ENCODE measurements at places on chromosomes 16 and 17.

GRCh38 chr17:6350806-6351205, 84.1 kb downstream of the AIPL1 start:
- no peak for DNase-seq

DNA sequence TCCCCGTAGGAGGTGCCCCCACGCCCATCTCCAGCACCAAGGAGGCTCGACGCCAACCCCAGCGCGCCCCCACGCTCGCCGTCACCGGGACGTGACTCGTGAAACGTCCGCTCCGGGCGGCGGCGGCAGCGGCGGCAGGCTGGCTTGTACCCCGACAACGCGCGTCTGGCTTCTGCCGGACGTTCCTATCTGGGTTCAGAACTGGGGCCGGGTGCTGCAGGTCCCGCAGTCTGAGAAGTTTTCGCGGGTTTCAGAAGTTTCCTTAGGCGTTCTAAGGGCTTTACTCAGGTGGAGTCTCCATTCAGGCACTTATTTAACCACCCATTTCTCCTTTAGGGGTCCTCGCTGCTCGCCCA, 672 bp upstream of the ALKBH5 start:
- peak; percentile 71 for DNase-seq

- DNase-seq: no peak
These were observed 108.6 kb downstream of the XYLT1 start for GRCh38 chr16:17362183-17362582.

GRCh38 chr17:81299846-81300585, 4.9 kb upstream of the SLC38A10 start:
- no peak for DNase-seq

DNA sequence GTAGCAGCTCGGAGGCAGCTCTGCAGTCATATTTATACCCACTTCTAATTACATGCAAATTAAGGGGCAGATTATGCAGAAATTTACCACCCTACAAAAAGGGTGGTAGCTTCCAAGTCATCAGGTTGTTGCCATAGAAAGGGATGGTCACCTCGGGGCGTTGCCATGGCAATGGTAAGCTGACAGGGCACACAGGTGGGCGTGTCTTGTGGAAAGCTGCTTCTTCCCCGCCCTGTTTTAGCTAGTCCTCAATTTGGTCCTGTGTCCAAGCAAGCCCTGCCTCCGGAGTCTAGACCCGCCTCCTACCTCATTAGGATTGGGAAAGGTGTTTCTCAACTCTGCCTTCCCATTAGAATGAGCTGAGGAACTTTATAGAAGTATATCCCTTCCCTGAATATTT, 98.7 kb downstream of the HS3ST2 start:
- no peak for DNase-seq

DNA sequence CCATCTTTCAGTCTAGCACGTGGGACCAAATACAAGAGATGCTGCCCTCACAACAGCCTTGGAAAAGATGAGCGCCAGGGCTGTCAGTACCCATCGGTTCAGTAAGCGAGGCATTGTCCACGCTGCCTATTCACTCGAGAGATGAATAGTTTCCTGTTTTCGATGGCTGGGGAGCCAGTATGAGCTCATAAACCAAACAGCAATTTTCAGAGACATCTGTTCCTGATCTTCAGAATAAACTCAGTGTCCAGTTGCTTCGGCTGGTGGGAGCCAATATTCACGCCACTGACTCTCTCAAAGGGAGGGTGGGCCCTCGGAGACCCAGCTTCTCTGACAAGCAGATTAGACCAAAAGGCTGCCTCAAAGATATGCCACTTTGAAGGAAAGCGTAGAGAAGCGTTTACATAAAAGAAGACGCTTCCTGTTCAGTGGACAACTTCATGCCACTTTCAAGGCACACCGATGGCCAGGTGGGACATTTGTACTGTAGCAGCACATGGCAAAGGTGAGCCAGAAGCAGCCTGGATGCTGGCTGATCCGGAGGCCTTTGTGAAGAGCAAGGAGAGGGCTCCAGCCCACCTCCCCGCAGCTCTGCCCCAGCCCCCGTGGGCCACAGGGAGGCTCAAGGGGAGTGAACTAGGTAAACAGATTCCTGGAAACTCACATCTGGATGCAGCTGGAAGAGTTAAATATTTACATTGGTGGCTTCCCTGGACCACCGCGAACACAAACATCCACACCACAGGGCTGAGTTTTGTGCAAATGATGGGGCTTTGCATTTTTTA, 6.0 kb downstream of the TIMM22 start:
- no peak for DNase-seq

- DNase-seq: no peak
These were observed 42.3 kb downstream of the CRLF3 start for GRCh38 chr17:30782206-30782605.

- no peak for DNase-seq
These were observed 14.3 kb upstream of the NUBP1 start for GRCh38 chr16:10729104-10730048.

GRCh38 chr17:409308-409847, 56.8 kb upstream of the RPH3AL start:
- no peak for DNase-seq

DNA sequence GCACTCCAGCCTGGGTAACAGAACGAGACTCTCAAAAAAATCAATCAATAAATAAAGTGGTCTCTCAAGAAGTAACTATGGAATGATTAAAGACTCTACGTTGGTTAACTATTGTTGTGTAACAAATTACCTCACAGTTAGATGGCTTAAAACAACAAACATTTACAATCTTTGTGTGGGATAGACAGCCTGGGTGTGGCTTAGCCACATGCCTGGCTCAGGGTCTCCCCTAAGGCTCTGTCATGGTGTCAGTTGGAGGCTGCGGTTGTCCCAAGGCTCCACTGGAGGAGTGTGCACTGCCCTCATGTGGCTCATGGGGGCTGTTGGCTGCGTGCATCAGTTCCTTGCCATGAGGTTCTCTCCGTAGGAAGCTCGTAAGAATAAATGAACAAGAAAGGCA, 294.5 kb downstream of the SNX29 start:
- no peak for DNase-seq

- DNase-seq: no peak
These were observed 43.4 kb downstream of the ZNF18 start for GRCh38 chr17:11953924-11954323.

GRCh38 chr16:81939164-81940056, 71.9 kb downstream of the SDR42E1 start:
- no peak for DNase-seq

DNA sequence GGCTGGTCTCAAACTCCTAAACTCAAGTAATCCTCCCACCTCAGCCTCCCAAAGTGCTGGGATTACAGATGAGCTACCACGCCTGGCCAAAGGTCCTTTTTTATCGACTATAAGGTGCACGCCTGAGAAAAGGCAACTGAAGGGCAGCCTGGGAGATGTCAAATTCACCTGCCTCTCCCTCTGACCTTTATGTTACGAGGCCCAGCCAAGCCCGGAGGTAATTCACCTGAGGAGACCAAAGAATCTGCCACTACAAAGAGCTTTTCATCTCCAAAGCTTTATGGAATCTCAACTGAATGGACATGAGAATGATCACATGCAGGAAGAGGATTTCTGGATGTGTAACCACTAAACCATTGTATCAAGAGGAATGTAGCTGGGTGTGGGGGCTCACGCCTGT, 37.2 kb downstream of the LYRM1 start:
- DNase-seq: no peak

DNA sequence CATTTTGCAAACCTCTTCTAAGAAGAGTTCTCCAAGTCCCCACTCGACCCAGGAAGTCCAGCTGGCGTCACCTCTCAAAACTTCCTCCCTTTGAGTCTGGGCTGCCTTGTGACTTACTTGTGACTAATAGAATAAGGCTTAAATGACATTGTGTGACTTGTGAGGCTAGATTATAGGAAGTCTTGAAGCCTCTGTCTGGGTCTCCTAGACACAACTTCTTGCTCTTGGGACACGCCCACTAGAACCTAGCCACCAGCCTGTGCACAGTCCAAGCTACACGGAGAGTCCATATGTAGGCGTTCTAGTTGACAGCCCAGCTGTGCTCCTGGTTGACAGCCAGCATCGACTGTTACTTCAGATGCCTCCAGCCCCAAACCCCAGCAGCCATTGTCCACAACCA, 66.7 kb upstream of the TANC2 start:
- no peak for DNase-seq

DNA sequence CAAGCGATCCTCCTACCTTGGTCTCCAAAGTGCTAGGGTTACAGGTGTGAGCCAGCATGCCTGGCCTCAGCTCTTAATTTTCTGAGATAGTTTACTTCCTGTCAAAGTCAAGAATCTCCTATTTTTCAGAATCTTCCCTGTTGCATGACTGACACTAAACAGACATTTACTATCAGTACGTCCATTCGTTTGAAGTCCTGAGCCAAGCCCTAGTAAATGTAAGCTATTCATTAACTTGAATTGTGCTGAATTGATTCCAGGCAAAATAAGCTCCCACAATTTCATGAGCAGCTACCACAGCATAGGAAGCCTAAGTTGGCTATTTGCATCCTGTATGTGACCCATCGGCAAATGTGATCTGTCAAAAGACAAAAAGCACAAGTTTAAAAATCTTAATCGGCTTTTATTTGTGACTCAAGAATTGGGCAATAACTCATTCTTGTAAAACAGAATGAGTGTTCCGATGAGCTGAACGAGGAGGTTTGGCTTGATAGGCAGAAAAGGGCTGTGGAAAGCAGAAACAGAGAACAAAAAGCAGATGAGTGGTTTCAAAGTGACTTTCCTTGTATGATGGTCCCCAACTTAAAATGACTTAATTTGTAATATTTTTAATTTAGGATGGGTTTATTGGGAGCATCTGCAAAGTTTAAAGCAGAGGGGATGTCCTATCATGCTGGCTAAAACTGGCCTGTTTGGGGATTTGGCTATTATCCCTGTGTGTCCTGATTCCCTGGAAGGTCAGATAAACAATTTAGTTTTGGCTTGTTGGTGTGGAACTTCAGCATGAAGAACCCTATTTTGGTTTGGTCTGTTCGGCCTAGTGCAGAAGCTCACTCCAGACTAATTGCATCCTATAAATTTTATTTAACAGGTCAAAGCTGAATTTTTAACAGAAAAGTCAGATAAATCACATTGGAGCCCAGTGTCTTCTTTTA, 14.2 kb downstream of the RNF112 start:
- no peak for DNase-seq

- no peak for DNase-seq
These were observed 7.3 kb upstream of the METRNL start for GRCh38 chr17:83071966-83072562.

- DNase-seq: no peak
These were observed 13.2 kb upstream of the NAGLU start for GRCh38 chr17:42522798-42523278.

DNA sequence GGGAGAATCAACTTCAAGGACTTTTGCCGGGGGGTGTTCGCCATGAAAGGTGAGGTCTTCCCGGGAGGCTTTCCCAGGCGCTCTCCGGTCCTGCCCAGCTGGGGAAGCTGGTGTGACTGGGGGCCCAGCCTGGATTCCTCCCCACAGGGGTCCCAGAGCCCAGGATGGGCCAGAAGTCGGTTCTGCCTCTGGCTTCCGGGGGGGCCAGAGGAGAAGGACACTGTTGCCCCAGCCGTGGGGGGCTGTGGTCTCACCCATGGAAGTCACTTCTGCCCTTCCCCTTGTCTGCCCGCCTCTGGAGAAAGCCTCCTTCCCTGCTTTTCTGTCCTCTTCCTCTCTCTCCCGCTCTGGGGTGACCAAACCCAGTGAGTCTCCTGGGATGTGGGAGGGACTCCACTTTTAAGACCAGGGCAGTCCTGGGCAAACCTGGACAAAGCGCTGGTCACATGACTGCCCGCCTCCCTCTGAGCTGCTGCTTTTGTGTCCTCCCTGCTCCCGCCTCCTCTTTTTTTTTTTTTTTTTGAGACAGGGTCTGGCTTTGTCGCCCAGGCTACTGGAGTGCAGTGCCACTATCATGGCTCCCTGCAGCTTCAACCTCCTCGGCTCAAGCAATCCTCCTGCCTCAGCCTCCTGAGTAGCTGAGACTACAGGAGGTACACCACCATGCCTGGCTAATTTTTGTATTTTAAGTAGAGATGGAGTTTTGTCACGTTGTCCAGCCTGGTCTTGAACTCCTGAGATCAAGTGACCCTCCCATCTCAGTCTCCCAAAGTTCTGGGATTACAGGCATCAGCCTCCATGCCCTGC, 40.6 kb downstream of the RAB11FIP4 start:
- DNase-seq: no peak

- DNase-seq: no peak
These were observed 6.3 kb upstream of the ERCC4 start for GRCh38 chr16:13913374-13914292.

DNA sequence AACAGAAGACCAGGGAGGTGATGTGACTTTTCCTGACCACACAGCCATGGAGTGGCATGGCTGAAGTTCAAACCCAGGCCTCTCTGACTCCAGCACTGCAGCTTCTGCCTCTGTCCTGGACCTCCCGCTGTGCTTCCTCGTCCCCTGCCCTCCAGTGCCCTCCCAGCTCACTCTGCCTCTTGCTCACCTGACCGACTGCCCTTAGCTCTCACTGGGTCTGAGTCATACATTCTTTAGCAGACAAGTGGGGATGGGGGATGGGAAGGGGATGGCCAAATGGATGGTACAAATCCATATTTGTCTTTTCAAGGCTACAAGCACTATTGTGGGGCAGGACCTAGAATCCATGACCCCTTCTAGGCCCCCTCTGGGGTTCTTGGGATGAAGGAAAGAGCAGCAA, 33.0 kb downstream of the PITPNM3 start:
- no peak for DNase-seq

DNA sequence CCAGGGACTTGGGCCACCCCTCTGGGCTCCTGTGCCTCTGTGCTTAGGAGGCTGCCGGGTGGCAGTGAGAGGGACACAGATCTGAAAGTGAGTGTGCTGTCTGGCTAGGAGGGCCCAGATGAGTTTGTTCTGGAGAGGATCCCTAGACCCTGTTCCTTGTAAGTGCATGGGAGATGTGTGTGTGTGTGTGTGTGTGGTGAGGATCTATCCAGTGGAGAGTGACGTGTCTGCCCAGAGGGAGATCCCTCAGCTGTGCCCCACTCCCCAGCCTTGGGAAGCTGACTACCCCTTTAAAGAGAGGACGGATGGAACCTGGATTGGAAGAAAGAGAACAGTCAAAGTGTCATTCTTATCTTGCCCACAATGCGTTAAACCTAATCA, 25.5 kb upstream of the CDC42EP4 start:
- no peak for DNase-seq

GRCh38 chr17:37026531-37026869, 77.7 kb downstream of the AATF start:
- DNase-seq: no peak

- no peak for DNase-seq
These were observed 23.6 kb downstream of the METTL22 start for GRCh38 chr16:8645141-8645521.

DNA sequence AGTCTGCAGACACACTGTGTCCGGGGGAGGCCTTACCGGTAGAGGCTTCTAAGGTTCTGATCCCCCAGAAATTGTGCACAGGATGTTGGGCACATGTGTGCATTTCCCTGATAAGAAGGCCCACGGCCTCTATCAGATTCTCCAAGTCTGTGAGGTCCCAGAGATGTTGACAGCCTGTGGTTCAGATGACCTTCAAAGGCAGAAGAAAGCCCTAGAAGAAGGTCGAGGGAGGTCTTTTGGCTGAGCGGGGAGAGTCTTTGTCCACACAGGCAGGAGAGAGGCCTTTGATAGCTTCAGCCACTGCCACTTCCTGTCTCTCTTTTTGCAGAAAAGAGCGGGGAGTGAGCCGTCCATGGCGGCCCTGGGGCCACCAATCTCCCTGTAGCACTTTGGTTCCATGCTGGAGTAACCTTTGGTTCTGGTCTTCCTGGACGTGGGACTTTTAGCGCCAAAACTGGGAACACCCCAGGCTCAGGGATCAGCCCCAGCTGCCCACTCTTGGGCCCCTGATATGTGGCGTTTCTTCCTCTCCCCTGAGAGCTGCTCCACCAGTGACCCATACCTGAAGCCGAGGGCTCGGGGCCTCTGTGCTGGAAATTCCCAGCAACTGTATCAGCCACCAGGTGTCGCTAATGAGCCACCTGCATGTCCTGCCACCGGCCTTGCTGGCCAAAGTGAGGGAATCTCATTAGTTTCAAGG, 28.1 kb upstream of the LGALS9 start:
- peak; percentile 34 for DNase-seq

Measured in activated CD8-positive, alpha-beta memory T cell treated with anti-CD3 and anti-CD28 coated beads for 4 hours (primary cell).